ENCODE measurements at places on chromosomes 11 and 22.

DNA sequence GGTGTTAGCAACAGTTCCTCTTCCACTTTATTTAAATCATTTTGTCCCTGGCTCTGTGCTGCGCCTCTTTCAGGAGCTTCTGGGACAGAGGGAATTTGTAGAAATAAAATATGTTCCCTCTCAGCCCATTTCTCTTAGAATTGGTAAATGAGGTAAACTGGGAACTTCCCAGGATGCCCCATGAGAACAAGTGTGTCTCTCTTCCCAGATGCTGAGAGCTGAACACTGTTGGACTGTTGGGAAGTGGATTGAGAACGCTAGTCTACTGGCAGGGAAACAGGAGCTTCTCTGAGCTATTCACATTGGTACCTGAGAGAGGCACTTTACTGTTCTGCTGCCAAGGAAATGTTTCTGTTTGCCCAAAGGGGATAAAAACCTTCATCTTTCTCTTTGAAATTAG is 4.0 kb downstream of the CRY2 start:
- DNase-seq, result no peak

DNA sequence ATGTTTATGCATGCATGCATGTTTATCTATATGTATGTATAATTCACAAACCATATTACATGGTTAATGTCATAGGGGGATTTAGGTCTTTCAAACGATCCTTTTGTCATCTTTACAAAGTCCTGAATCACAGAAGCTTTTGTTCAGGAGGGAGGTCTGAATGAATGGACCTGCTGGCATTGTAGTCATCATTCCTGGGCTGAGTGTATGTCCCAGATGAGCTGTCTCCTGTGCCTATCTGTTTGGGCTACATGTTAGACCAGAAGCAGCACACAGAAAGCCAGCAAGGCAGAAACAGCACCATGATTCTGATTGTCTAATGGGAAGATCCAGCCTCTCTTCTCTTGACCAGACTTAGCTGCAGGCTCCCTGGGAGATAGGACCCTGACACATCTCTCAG is 69.5 kb downstream of the ADM start:
- DNase-seq, result no peak

GRCh38 chr11:127552446-127552845 is 551.9 kb upstream of the KIRREL3 start:
- no peak for DNase-seq

DNA sequence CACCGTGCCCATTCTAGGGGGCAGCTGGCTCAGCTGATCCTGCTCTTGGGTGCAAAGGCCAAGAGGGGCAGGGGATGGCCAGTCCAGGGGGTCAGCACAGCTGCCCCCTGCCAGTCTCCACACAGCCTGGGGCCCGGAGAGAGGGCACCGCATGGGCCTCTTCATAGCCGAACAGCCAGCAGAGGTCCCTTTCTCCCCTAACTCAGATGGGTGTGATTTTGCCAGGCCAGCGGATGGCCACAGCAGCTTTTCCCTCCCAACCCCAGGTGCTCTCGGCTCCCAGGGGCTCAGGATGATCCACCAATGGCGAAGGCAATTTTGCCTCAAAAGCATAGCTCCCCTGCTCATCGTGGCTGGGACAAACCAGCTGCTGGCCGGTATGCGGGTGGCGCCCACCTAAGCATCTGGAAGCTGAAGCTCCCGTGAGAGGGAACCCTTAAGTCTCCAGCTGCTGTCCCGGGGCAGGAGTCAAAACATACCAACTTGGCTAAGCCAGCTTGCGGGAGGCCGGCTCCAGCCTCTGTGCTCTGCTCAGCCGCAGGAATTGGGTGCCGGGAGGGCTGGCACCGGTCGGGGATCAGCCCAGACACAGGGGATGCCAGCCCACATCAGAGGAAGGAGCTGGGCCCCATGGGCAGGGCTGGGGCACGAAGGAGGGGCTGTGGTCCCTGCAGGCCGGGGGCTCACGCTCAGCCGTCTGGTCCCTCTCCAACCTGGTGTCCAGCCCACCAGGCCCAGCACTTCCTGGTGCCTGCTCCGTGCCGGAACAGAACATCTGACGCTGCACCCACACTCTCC is 30.5 kb upstream of the GNB1L start:
- DNase-seq, result no peak

DNA sequence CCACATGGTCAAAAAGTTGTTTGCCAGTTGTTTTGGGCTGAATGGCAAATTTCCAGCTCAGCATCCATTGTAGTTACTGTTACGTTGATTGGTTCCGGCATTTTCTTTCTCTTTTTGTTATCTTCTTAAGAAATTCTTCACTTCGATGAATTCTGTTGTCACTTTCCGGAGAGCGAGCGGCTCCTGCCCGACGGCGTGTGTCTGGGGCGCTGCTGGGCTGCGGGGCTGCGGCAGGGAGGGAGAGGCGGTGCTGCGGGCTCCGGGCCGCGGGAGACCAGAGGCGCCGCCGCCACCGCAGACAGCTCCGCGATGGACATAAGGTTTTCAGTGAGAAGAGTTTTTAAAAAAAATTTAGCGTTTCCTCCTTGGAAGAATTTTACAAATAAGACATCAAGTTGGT is 117.4 kb downstream of the RRM1 start:
- no peak for DNase-seq

DNA sequence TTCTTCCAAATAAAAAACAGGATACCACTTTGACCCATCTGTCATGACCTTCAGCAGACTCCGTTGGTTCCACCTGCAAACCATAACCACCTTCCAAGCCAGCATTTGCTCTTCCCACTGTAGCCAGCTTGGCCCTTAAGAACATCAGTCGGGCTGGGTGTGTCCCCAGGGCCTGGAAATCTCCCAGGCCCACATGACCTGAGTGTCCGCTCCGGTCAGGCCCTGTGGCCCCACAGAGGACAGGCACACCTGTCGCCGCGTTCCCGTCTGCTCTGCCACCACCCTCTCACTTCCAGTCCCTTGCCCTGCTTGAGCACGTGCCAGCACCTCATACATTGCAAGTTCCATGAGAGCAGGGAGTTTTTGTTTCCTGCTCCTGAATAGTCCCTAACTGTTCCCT is 65.7 kb upstream of the PITPNB start:
- DNase-seq, result no peak

- no peak for DNase-seq
Observed at GRCh38 chr11:82698576-82699352, 34.9 kb downstream of the FAM181B start.

GRCh38 chr22:42282943-42283277 is 12.5 kb upstream of the TCF20 start:
- no peak for DNase-seq

DNA sequence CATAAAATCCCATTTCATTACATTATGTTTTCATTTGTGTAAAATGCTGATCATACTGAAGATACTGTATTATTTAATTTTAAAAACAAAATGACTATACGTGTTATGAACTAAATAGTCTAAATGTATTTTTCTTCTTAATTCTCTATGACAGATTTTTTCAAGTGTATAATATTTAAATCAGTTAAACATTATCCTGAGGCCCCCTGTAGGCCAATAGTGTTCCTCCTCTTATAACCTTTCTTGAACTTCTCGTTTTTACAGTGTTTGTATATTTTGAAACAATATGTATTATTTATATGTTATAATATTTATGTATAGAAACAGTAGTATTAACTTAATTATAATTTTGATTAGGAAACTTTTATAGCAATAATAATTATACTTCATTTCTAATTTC is 151.1 kb upstream of the CHORDC1 start:
- no peak for DNase-seq

DNA sequence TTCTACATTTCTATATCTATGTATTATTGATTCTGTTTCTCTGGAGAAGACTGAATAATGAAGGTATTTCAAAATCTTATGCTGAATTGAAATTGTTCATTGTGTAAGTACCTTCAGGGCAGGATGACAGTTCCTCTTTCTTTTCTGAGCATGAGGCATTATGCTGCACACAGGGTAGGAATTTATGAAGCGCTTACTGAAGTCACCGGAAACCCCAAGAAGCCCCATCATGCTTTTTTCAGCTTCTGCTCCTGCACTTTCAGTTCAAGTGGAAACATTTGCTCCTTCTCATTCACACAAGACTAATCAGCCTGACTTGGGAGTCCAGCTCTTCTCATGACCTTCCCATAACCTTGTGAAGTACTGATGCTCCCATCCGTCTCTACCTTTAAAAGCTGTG is 314.7 kb upstream of the SORL1-AS1 start:
- DNase-seq, result peak; percentile 13

DNA sequence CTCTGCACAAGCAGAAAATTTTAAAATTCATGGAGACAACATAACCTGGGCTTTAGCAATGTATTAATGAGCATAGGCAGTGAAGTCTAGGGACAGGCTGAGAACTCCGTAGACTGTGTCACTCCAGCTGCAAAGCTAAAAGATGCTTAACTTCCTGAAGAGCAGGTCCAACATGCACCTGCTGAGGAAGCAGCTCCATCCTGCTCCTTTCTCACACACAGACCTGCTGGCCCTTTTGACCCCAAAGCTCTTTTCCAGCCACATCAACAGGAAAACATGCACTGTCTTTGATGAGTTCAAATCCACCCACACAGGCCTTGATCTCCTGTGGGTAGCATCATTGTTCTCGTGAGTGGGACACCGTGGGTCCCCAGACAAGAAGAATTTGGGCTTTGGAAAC is 36.0 kb downstream of the SYN3 start:
- DNase-seq, result no peak

DNA sequence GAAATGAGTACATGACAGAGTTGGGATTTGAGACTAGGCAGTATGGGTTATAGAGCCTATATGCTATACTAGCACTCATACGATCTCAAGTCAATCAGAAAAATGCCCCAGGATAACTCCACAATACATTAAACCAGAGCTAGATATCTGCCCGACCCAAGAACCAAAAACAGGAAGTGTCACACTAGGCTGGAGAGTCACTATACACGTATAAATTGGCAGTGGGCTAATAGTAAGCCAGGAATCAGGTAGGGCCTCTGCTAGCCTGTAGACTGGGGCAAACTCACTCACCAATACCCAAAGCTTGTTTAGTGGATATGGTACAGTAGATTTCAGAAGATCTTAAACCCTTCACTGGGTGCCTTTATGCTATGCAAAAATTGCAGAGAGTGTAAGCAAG is 16.2 kb upstream of the EIF4G2 start:
- DNase-seq, result no peak

DNA sequence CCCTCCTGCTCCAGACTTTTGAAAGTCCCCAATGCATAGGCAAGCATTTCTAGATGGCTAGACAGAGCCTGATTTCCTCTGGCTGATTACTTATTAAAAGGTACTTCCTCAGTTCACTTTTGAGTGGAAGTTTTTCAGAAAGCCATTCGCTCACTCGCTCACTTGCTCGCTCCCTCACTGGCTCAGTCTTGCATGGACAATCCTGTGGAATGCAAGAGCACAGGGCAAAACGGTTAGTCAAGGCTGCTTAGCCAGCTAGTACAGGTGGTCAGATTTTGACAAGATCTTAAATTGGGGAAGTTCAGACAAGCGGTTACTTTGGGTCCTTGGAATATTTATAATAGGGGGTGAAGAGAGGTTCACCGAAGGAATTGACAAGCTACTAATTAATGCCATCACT is 101.0 kb downstream of the ARL14EP start:
- no peak for DNase-seq

GRCh38 chr22:44521326-44522074 is 23.5 kb upstream of the RTL6 start:
- no peak for DNase-seq

- no peak for DNase-seq
Observed at GRCh38 chr11:34034053-34034452, 17.5 kb upstream of the CAPRIN1 start.

DNA sequence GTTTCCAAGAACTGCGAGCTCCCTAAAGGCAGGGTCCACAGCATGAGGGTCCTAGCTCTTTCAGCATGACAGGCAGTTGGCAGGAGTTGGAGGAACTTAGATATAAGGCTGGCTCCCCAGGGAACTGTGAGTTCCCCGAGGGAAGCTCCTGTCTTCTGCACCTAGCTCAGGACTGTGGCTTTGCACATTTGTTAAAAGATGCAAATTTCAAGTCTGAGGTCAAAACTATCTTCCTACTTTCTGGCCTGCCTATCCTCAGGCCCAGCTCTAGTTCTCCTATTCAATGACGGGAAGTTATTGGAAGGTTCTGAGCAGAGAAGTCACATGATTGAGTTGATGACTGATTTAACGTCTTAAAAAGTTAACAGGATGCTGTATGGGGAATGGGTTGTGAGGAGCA is 11.7 kb upstream of the UCP3 start:
- no peak for DNase-seq

- no peak for DNase-seq
Observed at GRCh38 chr22:36443198-36443770, 38.2 kb downstream of the TXN2 start.

DNA sequence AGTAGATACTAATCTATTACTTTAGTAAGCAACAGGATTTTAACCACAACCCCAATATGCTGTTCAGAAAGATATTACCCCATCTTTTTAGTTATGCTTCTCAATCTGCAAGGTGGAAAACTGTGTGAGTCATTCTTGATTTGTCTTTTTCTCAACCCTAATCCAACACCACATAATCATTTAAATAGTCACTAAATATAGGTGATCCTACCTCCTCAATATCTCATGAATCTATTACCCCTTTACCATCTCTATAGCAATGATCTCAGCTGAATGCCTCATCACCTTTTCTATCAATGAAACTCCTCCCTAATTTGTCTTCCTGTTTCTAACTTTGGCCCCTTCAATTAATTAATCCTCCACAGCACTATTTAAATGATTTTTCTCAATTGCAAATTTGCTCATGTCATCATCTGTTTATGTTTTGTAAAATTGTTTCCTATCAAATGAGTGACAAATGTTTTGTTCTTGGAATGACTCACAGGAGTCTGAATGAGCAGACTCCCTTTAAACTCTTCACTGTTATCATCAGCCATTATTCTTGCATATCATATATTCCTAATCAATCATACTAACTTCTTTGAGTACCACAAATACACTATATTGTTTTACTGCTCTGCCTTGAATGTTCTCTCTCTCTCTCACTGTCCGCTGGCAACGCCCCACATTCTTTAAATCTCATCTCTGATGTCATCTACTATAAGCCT is 26.1 kb downstream of the SNX19 start:
- DNase-seq, result no peak

- no peak for DNase-seq
Observed at GRCh38 chr11:62452261-62452660, 33.4 kb downstream of the SCGB1A1 start.

DNA sequence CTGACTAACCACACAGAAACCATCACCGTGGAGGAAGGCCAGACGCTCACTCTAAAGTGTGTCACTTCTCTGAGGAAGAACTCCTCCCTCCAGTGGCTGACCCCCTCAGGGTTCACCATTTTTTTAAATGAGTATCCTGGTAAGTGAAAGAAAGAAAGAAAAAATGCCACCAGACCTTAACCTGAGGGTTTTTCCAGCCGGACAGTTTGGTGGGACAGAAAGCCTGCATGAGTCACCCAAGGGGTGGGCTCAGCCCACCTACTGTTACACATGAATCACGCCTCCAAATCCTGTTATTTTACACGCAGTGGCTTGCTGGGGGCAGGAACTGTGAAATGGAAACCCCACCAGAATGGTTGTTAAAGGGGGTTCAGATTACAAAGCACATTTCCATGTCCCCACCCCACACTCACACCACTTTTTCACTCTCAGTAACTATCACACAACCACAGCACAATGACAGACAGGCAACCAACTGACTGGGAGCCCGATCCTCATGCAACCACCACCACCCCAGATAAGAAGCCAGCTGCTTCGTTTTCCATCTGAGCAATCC is 11.9 kb downstream of the CRTAM start:
- DNase-seq, result no peak

Data from hippocampal formation (tissue), 2 donors.